ENCODE measurements at places on chromosomes 13 and 19. TPM values are rescaled to one million over a fixed set of nuclear protein-coding genes. Genes with fewer than 3 reads are reported as not detected.

The RNF113B gene
- total RNA-seq = not detected

The ATCAY gene
- not detected for total RNA-seq

The P2RY11 gene
- 74.4 TPM for total RNA-seq

The GDF15 gene
- not detected for total RNA-seq

DNA sequence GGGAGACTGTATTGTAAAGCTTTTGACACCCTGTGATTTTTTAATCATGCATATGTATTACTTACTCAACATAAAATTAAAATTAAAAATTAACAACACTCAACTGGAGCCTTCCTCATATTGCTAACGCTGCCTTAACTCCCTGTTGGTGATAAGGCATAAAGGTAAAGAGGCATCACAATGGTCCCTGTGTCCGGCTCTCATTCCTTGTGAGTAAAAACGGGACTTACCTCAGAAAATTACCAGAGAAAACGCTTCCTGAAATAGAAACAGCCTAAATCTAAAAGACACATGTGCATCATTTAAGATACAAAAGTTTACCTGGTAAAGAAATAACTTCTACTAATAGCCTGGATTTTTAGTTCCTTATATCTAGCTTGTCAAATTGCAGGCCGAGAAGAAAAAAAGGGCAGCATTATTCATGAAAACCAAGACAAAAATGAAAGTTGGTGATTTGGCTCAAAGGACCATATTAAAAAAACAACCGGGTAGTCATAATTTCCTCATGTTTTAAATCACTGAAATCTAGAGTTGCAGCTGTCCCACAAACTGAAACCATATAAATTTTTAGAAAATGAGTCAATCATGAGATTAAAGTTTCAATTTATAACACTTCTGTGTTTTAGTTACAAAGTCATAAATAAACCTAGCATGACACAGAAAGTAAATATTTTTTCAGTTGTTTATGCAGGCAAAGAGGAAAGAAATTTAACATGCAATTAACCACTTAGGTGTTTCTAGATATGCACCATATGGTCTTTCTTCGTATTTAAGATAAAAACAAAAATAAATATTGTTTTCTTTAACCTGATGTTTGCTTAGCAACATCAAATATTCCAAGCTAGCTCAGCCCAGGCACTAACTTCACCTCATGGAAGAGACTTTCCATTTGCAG lies 94.7 kb downstream of the MIPEP start:
- DNase-seq = no peak

DNA sequence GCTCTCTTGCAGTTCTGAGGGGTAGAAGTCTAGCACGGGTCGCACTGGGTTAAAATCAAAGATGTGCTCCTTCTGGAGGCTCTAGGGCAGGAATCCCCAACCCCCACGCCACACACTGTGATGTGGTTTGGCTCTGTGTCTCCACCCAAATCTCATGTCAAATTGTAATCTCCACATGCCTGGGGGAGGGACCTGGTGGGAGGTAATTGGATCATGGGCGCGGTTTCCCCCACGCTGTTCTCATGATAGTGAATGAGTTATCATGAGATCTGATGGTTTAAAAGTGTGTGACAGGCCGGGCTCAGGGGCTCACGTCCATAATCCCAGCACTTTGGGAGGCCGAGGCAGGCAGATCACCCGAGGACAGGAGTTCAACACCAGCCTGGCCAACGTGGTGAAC lies 26.6 kb upstream of the CALM3 start:
- DNase-seq = no peak

GRCh38 chr19:7602935-7603497 lies 7.4 kb downstream of the CAMSAP3 start:
- DNase-seq = no peak

DNA sequence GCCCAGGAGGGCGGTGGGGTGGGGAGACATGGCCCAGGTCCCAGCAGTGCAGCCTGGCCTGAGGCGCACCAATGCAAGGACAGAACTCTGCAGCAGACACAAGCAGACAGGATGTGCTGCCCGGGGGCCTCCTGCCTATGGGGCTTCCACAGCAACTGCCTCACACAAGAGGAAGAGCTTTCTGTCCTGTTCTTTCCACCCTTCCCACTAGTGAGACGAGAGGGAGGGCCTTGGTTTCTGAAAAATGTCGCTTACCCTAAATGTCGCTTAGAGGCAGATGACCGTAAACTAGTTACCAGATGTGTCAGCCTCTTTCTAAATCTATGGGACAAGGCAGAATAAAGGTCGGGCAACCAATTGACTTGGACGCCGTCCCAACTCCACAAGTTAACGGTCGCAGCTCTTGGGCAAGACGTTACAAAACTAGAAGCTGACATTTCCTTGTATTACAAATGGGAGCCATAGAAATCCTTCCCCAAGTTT lies at the start of gene LAIR1:
Gene LAIR1, minus strand, starts transcription at position 157 of the 483 bp plus-strand sequence. Its CDS starts 127 bp downstream, at position 30.
- DNase-seq = peak; percentile 78

DNA sequence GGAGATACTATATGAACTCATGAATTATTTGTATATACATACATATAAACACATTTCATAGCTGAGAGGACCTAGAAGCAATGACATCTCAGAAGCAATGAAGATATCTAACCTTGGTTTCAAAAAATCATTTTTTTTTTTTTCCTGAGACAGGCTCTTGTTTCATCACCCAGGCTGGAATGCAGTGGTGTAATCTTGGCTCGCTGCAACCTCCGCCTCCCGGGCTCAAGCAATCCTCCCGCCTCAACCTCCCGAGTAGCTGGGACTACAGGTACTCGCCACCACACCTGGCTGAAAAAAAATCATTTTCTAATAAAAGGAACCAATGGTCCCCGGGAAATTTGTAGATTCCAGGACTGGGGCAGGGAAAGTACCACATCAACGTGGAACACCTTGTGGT lies 4.0 kb downstream of the ZNF565 start:
- no peak for DNase-seq
